Hematopoietic multipotent progenitor cell treated with erythropoietin and hydrocortisone succinate and interleukin-3 and kit ligand, for 15 days (in vitro differentiated cells): ENCODE measurements at places on chromosomes 5 and 9.

DNA sequence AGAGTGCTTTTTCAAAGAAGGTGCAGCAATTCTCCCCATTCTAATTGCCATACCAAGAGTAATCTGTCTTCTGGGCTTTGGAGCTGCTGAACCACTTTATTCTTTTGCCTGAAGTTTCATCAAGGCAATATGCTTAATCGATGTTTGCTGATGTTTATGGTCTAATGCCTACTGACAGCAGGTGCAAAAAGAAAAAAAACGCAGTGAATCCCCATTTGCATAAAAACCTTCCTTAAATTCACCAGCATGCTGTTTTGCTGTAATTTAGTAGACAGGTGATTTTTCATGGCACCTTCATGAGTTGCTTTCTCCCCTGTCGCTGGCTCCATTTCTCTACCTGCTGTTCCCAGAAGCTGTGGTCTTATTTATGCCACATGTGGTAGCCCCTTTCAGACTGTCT lies 83.1 kb upstream of the MAST4 start:
- no peak for DNase-seq

DNA sequence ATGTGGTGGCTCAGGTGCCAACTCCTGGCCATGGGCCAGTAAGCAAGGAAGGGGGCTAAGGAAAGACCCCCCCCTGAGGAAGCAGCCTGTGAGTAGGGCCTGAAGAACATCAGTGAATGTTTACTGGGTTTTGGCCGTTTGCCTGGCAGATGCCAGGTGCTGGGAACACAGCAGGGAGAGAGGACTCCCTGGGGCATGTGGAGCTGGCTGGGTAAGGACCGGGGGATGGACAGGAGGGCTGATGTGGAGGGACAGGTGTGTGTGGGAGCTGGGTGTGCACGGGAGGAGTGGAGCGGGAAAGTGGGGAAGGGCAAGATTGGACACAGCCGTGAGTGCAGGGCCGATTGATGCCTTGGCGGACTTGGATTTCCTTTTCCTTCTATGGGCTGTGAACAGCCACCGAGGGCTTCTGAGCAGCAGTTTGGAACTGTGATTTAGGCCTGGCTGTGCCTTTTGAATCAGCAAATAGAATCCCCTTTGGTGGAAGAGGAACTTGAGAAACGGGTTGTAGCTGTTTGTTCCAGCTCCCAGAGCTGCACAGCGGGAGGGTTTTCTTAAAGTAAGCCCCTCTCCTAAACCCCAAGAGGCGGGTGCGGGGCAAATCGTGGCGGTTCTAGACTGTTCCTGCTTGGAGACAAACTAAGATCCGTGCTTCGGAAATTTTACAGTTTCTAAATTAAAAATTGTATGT lies 3.1 kb downstream of the HMCN2 start:
- no peak for DNase-seq

- no peak for DNase-seq
These were observed 7.0 kb upstream of the IL12B start for GRCh38 chr5:159337016-159337955.

- DNase-seq, result no peak
These were observed 205.1 kb downstream of the PCSK1 start for GRCh38 chr5:96227957-96228356.
